Hindlimb muscle (tissue), 1 donor: ENCODE measurements at places on chromosomes 1 and 21.

GRCh38 chr1:58781541-58782177 is 2.2 kb downstream of the JUN start:
- peak; percentile 85 for DNase-seq

GRCh38 chr1:68049941-68050878 is at the start of gene DIRAS3:
Gene DIRAS3, minus strand, starts transcription at chr1:68050627. Its CDS starts 3,330 bp downstream, at chr1:68047297.
- DNase-seq: peak; percentile 13

- no peak for DNase-seq
Observed at GRCh38 chr1:248631354-248632008, 3.4 kb downstream of the OR2T11 start.

DNA sequence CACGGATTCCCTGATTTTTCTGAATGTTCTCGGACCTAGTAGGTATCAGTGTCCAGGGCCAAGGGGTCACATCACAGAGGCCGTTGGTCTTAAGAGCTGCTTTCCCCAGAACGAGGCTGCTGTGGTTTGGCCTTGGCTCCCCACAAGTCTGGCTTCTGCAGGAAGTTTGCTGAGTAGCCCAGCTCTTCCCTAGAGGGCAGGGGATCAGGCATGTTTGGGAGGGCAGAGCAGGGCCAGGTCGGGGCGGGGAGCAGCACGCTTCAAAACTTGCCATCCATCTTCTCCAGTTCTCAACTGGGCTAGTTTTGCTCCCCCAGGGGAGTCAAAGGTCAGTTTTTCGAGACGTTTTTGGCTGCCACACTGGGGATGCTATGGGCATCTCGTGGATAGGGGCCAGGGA is 37.0 kb downstream of the MAN1C1 start:
- DNase-seq: no peak

GRCh38 chr21:27292229-27292628 is 325.3 kb upstream of the ADAMTS5 start:
- DNase-seq: no peak

DNA sequence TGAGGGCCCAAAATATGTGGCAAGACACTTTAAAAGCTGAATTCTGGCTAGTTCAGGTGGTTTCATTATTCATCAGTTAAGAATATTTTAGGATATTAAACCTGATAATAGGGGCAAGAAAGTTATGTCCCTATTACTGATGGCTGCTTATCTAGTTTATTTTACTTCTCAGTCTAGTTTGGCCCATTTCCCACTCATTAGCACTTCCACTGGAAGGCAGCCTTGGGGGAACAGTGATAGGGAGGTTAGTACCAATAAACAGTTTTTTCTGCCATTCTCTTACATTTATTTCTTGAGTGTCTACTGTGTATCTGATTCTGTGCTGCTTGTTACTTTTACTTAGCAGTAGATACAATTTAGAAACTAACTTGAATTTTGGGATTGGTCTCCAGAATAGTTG is 9.0 kb downstream of the PPP1R12B start:
- DNase-seq: no peak

DNA sequence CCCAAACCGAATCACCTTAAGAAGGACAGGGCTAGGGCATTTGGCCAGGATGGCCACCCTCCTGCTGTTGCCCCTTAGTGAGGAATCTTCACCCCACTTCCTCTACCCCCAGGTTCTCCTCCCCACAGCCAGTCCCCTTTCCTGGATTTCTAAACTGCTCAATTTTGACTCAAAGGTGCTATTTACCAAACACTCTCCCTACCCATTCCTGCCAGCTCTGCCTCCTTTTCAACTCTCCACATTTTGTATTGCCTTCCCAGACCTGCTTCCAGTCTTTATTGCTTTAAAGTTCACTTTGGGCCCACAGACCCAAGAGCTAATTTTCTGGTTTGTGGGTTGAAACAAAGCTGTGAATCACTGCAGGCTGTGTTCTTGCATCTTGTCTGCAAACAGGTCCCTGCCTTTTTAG is 3.6 kb downstream of the BTG2 start:
- DNase-seq: no peak
